ENCODE measurements at places on chromosomes 7 and 10.

GRCh38 chr7:50631639-50632038 is 66.4 kb upstream of the DDC start:
- DNase-seq, result no peak

GRCh38 chr10:20887706-20888555 is 9.2 kb downstream of the NEBL start:
- DNase-seq, result no peak

DNA sequence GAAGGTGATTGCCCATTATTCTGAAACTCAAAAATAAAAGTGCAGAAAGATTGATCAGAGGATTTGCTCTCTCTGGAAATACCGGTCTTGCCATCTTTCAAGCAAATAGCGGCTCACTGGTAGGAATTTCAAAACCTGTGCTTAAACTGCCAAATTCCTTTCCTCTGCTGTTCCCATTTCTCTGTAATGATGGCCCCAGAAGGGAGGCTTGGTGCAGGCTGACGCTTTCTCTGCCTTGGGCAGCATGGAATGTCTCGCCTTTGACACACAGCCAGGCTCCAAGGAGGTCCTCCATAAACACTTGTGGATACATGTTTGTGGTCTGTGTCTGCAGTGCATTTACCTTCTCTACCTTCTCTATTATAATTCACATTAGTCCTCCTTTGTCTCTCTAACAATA is 146.8 kb downstream of the HIBADH start:
- no peak for DNase-seq

GRCh38 chr10:8628351-8628750 is 573.9 kb downstream of the GATA3 start:
- DNase-seq, result no peak

DNA sequence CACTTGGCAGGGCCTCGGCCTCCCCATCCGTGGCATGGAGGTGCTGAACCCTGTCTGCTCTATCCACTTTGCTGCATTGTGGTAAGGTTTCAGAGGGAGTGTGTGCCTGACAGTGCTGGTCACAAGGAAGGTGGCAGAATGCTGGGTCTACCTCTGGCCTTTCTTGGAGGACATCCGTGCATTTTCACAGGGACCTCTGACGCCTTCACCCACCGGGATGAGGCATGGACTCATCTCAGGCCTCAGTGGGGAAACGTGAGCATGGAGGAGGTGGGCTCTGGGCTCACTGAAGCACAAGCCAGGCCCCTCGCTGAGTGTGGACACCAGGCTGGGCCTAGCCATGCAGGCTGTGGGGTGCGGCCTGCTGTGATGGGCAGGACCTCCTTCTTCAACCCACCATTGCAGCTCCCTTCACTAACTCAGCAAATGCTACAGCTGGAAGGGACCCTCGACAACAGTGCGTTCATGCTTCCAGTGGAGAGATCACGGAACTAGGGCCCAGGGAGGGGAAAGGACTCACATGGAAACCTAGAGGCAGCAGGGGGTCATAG is 8.6 kb downstream of the TBATA start:
- DNase-seq, result no peak

All from NCI-H748 treated with DMSO at 0.1 percent for 48 hours (cell line).